ENCODE measurements at places on chromosomes 2 and 18.
A peak's percentile ranks its signal among the peaks of the same experiment; 100 is the strongest.

DNA sequence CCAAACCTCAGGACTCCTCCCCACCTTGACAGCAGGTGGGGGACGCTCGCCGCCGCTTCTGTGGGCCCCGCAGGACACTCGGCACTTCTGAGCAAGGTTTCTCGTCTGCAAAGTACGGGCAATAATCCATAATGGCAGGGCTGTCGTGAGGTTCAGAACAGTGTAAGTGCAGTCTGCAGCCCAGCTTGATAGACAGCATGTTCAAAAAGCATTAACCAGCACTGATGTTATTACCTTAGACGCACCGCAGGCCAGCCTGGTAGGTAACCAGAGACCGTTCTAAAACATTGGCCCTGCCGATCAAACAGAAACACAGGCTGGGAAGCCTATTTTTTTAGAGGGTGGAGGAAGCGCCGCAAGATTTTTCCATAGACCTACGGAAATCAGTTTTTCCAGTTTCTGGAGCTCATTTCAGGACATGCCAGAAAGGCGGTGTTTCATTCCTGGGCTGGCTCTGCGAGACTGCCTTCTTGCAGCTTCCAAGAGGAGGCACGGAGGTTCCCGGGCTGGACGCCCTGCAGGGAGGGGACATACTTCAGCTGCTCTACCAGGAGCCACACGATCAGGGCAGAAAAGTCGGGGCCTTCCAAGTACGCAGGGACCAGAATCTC, 148.7 kb downstream of the TPO start:
- no peak for DNase-seq

DNA sequence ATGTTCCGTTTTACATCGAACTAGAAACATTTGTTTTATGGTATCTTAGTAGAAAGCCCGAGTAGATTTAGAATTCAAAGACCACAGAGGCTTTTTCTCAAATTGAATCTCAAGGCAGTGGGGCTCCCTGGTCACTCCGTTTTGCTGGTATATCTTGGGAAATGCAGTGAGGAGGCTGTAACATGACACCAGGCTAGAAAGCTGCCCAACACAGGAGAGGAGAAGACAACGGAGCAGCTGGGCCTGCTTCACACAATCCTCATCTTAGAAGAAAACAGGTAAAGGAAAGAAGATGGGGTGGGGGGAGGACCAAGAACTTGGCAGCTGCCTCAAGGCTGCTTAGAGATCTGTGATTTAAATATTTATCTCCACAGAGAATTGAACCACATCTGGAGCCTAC, 38.3 kb upstream of the EPB41L3 start:
- peak; percentile 82 for DNase-seq

DNA sequence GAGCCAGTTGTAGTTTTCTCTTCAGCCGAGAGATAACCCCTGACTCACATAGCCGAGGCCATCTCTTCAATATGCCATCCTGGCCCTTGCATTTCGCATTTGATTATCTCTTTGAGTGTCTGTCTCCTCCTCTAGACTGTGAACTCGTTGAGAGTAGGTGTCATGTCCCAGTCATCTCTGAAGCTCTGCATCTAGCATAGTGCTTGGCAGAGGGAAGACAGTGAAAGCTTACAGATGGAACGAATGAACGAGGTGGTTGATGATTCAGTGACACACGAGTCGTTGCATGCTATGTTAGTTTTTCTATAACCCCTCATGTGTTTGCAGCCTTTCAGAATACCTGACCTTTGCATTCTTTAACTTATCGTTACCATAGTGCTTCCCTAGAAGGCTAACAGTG, 59.9 kb upstream of the CYRIA start:
- no peak for DNase-seq

- DNase-seq = no peak
Measured at GRCh38 chr18:43855376-43855775, 578.1 kb upstream of the SYT4 start.

GRCh38 chr2:138086576-138086975, 122.3 kb downstream of the HNMT start:
- DNase-seq = peak; percentile 81

GRCh38 chr2:44247924-44248323, 27.4 kb upstream of the SLC3A1 start:
- DNase-seq = no peak

- no peak for DNase-seq
Measured at GRCh38 chr18:48577478-48578190, 38.8 kb downstream of the CTIF start.

DNA sequence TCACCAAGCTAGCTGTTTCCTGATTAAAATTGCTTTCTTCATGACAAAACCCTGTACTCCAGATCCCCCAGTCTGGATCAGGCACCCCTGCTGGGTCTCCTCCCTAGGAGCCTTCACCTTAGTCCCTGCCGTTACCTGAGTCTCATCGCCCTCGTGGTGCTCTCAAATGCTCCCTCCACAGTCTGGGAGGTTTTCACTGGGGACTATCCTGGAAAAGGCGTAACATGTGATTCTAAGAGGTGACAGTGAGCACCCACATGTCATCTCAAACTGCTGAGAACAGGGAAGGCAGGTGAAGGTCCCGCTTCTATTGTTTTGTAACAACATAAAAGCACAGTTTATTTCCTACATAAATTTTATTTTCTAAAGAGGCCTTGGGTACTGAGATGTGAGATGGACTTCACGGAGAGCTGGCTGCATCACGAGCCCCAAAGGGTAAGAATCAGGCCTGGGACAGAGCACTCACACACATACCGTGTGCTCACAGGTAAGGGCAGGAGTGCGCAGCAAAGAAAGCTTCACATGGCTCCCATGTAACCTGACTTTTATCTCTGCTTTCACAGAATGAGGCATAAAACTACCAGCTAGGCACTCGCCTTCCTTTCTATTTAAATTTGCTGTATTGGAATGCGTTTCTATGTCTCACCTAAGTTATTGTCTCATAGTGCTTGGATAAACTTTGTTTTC, 531.5 kb downstream of the RNF144A start:
- DNase-seq = no peak

DNA sequence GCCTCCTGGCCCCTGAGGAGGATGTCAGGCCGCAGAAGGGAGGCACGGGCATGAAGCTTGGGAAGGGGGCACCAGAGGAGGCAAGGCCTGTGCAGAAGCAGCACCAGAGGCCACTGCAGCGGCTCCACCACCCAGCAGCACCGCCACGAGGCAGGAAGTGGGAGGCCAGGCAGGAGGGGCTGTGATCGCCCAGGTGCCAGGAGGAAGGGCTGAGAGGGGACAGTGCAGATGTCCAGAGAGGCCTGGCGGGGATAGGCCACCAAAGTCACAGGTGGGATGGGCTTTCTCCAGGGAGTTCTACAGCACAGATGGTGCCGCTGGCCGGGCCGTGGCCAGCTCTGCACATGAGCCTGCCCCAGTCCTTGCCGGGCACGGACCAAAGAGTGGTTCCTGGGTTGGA, 6.0 kb upstream of the ALPI start:
- DNase-seq = no peak

- DNase-seq = no peak
Measured at GRCh38 chr18:36608107-36608506, 220.7 kb downstream of the TPGS2 start.

DNA sequence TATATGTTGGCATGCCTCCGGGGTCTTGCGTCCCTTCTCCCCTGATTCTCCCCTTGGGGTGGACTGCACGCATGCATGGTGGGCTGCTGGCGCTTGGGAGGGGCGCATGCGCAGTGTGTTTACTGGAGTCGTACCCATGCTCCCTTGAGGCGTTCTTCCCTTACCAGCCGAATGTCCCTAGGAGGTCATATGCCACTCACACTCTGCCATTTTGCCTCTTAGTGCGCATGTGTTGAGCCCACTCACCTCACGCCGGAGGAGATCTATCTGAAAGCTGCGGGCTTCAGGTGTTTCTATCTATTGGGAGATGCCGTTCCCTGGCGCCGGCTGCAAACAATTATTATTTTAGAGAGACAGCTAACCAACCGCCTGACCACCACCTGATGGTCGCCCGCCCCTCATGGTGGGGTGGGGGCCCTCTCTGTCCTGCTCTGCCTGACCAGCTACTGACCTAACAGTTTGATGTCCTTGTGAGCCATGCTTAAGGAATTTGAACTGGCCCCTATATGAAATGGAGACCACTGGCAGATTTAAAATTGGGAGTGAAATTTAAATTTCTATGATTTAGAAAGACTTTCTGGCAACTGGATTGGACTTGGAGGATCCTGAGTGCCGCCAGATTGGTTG, 179.6 kb downstream of the RNF144A start:
- no peak for DNase-seq

- DNase-seq = no peak
Measured at GRCh38 chr2:25375371-25375988, 33.8 kb upstream of the DNMT3A start.

DNA sequence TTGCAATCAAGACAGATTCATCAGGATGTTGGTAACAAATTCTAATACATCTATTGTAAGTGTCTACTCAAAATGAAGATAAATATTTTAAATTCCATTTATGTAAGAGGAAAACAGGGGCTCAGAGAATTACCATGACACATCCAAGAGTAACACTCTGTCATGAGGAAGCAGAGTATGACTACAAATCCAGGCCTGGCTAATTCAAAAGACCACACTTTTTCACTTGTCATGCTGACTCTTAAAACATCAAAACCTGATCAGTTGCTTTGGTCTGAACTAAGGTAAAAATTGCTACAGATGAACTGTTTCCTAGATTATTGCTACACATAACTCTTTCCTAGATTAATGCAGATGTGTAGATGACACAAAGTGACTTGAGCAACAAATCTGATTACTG, 880.6 kb downstream of the TSN start:
- no peak for DNase-seq

- no peak for DNase-seq
Measured at GRCh38 chr2:60411295-60411694, 142.2 kb downstream of the BCL11A start.

GRCh38 chr2:69659349-69659748, 15.8 kb upstream of the AAK1 start:
- DNase-seq = no peak

DNA sequence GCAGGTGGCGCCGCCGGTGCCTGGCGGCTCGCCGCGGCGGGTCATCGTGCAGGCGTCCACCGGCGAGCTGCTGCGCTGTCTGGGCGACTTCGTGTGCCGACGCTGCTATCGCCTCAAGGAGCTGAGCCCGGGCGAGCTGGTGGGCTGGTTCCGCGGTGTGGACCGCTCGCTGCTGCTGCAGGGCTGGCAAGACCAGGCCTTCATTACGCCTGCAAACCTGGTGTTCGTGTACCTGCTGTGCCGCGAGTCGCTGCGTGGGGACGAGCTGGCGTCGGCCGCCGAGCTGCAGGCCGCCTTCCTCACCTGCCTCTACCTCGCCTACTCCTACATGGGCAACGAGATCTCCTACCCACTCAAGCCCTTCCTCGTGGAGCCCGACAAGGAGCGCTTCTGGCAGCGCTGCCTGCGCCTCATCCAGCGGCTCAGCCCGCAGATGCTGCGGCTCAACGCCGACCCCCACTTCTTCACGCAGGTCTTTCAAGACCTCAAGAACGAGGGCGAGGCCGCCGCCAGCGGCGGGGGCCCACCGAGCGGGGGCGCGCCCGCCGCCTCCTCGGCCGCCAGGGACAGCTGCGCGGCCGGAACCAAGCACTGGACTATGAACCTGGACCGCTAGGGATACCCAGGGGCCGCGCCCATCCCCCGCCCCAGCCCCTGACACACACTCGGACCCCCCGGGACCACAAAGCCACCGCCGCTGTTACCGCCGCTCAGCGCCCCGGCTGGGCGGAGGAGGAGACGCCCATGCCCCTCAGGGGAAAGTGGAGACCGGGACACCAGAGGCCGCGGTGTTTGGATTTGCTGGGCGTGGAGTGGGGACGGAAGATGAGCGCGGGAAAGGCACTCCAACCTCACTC, 1.1 kb downstream of the CDK5R2 start:
- DNase-seq = no peak

- DNase-seq = no peak
Measured at GRCh38 chr2:7840651-7841380, 841.0 kb upstream of the ID2 start.

- DNase-seq = no peak
Measured at GRCh38 chr18:74140582-74140981, 7.1 kb downstream of the FBXO15 start.

- DNase-seq = peak; percentile 26
Measured at GRCh38 chr18:3526421-3527354, 76.7 kb downstream of the TGIF1 start.

GRCh38 chr18:66916834-66917233, 312.9 kb upstream of the CDH19 start:
- no peak for DNase-seq

GRCh38 chr2:28972778-28973335, 8.2 kb upstream of the TOGARAM2 start:
- DNase-seq = no peak

DNA sequence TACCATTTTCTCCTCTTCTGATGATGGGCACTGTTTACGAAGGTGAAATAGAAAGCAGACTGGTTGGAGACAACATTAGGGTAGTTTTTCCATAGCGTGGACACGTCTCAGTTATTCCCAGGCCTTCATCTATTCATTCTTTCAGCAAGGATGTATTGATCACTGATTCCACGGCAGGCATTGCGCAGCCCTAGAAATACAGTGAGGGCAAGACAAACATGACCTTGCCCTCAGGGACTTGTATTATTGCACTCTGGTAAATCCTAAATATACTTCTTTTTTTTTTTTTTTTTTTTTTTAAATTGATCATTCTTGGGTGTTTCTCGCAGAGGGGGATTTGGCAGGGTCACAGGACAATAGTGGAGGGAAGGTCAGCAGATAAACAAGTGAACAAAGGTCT, 167.3 kb upstream of the SPRED2 start:
- no peak for DNase-seq

- no peak for DNase-seq
Measured at GRCh38 chr2:238883421-238883901, 35.6 kb downstream of the TWIST2 start.

DNA sequence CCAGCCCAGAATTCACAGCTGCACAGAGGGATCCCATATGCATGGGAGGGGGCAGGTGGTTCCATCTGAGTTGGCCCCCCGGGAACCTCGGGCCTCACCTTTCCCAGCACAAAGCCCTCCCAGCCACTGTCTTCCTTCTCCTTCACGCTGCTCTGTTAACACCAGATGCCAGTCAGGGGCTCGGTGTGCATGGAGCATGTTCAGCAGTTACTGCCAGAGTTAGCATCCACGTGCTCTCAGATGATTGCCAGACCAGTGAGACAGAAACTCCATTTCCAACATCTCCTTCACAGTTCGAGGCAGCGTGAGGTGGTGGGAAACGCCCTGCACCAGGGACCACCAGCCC, 101.0 kb downstream of the PTGR3 start:
- no peak for DNase-seq

DNA sequence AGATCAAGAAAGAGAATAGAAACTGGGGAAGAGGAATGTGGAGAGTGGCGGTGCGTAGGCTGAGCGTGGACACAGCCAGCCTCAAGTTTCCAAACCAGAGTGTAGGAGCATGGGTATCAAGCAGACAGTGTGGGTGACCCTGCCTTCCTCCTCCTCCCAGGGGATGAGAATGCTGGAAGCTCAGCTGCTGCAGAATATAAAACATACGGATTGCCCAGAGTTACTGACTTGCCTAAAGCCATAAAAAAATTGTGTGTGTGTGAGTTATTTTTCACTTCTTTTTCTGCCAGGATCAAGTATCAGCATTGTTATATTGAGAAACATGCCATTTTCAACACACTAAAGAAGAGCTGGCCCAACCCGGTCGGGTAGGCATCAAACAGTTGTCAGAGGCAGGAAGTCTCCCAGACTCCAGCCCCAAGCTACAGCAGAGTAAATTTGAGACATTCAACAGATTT, 333.3 kb upstream of the ACVR2A start:
- peak; percentile 52 for DNase-seq

Data from lung (tissue), 17 donors.